ENCODE measurements at places on chromosomes 12 and 14.
A peak's percentile ranks its signal among the peaks of the same experiment; 100 is the strongest.

DNA sequence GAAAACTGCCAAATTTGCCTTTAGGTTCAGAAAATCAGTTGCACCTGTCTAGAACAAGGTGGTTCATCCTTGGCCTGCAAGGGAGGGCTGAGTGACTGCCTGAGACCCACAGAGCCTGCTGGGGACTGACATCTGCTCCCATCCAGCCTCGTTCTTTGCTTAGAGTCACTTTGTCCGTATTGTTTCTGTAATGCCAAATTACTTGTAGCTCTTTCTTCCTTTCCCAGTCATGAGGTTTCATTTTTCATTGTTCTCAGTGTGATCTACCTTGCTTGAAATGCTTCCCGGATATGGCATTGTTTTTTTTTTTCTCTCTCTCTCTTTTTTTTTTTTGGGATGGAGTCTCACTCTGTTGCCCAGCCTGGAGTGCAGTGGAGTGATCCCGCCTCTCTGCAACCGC, 21.3 kb downstream of the TSPAN9 start:
- DNase-seq, result no peak

GRCh38 chr12:90951432-90952105, 3.4 kb downstream of the CCER1 start:
- no peak for DNase-seq

DNA sequence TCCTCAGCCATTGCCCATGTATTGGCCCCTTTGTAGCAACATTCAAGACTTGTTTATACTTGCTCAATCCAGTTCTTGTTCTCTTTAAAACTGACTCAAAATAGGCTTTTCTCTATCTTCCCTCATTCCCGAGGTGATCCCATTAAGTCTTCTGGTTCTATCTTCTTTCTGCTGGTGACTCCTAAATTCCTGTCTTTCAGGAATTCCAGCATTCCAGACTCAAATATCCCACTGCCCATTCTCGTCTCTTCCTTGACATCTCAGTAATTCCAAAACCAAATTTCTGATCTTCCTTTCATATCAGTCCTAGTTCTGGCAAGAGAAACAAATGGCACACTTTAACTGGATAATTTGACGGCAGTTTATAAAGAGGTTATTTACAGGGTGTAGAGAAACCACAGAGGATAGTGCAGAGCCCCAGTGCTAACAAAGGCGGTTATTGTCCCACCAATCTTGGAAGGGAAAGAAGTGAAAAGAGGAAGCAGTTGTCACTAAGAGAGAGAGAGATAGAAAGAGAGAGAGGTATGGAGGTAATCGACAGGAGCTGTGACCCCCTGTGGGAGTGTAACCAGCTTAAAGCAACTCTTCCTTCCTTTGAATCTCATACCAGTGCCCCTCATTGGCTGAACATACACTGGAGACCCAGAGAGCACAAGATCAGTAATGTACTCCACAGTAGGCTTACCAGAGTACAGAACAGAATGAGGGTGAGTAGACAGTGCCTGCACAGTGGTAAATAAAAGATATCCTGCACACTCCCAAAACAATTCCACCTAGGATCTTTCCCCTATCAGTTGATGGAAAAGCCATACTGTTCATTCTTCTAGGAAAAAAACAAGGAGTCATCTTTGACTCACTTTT, 177.6 kb upstream of the LMNTD1 start:
- no peak for DNase-seq

GRCh38 chr12:97745406-97746101, 282.9 kb downstream of the RMST start:
- DNase-seq, result no peak

DNA sequence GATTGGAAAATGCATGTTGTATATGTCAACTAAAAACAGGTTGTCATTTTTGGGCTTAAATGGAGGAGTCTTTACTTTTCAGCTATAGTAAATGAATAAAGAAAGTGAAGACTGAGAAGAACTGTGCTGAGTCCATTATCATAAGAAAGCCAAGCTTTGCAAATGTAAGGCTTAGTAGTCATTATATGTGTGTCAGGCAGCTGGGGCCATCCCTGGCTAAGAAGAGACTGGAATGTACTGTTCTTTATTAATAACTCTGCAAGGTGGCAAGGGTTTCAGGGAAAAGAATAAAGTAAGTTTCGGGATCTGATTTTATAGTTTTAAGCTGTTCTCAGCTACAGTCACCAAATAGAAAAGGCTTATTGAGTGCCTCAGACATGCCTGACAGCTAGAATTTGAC, 48.7 kb downstream of the SRGAP1 start:
- no peak for DNase-seq

DNA sequence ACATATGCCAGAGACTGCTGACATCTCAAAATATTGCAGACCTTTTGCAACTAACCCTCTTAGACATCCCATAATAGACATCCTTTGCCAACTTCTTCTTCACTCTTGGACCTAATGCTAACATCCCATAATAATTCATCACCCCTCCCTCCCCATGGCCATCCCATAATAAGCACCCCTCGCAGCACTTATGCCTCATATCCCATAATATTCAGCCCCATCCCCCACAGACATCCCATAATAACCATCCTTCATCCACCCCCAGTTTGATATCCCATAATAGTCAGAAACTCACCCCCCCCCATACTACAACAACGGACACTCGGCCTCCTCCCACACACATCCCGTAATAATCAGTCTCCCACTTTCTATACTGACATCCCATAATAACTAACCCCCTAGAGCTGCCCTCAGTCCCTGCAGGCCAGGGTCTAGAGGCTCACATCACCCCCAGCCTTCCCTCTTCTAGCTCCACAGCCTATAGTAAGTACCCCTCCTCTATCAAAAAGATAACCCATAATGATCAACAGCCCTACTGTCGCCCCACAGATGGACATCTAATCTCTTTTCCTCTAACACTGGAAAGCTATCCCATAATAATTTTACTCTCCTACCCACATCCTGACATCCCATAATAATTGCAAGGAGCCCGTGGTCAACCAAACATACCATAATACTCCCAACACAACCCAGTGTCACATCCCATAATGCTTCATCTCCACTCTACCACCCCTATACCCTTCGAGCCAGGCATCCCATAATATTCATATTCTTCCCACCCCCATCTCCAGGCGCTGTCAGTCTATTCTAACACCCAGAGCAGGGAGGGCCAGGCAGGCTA, 792 bp upstream of the CHD4 start:
- peak; percentile 76 for DNase-seq

GRCh38 chr12:69679119-69679518, 20.0 kb downstream of the BEST3 start:
- DNase-seq, result no peak

DNA sequence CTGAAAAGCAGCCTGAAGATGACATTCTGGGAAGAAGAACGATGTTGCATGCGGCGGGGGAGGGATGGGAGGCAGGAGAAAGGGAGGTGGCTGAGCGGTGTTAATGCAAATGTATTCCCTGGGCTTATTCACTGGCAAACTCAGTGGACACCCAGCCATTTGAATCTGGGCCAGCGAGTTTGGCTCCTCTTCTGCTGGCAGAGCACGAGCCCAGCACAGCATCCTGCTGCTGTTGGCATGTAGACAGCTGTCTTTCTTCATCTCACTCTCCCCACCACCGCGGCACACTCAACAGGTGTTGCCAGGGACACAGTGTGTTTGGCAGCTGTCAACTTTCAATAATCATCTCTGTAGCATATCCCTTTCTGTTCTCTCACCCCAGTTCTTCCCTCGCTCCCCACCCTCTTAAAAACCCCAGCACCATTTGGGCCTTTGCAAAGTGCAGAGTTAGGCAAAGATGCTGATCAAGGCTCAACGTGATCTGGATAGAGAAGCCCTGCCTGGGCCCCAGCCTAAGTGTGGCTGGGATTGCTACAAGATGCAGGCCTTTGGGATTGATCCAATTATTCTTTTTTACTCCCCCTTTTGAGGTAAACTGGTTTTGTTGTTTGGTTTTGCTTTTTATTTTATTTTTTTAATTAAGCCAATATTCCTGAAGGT, 131.9 kb downstream of the EXOC5 start:
- peak; percentile 67 for DNase-seq

- no peak for DNase-seq
These were observed 12.1 kb downstream of the SYNE3 start for GRCh38 chr14:95504135-95505029.

- DNase-seq, result no peak
These were observed 186.9 kb downstream of the EMP1 start for GRCh38 chr12:13383379-13383778.

- DNase-seq, result no peak
These were observed 980 bp downstream of the INTS13 start for GRCh38 chr12:26936559-26937442.

- DNase-seq, result no peak
These were observed 19.4 kb downstream of the A2ML1 start for GRCh38 chr12:8841778-8842177.

DNA sequence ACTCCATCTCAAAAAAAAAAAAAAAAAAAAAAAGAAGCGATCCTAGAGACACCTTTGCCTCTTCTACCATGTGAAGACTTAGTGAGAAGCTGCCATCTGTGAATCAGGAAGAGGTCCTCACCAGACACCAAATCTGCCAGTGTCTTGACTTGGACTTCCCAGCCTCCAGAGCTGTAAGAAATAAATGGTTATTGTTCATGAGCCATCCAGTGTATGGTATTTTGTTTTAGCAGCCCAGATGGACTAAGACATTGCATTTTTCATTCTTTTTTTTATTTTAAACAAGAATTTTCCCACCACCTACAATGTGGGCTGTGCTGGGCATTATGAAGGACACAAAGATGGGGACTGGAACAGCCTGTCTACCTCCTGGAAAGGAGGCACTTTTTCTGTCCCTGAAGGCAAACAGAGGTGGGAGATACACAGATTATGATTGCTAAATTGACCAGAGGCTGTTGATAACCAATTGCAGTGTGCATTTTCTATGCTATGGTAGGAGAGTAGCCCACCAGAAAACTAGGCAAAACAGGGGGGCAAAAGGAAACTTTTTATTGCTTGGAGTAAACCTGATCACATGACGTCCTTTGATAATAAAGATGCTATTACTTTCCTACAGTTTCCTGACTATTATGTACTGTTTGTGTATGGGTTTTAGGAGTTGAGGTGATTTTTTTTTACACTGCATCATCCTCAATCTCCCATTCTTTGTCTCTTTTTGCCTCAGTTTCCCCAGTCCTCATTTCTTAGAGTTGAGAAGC, 2.8 kb upstream of the C12orf43 start:
- no peak for DNase-seq

DNA sequence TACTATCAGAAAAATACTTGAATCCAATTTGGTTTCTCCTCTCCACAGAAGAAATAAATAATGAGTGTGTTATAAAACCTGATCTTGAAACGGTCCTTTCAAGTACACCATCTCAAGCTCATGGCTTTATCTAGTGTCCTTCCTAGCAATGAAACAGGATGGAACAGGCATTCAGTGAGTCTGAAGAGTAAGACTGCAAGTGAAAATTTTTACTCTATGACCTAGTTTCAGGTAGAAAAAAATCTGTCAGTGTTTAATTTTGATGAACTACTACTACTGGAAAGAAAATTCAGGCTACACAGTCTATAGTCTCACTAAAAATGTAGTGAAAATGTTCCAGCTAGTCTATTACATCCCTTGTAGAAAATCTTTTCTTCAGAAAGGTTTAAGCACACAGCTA, 7.7 kb downstream of the CBX5 start:
- no peak for DNase-seq

- no peak for DNase-seq
These were observed 8.7 kb upstream of the RNASE4 start for GRCh38 chr14:20675669-20676068.

DNA sequence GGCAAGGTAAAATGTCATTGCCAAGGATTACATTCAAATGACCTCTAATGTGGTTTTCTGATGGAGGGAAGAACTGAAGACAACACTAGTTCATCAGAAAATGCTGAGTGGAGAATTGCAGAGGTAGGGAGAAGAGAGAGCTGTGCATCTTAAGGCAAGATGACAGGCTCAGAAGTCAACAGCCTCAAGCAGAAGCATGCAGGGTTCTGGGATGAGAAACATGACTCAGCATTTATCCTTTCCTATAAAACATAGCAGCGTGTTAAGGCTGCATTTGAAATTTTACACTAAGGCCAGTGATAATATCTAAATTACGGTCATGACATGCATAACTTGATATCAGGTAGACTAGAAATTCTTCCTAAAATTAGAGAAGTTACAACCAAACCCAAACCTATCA, 53.7 kb upstream of the DYRK2 start:
- no peak for DNase-seq

GRCh38 chr12:29518407-29518806, 20.9 kb upstream of the OVCH1 start:
- DNase-seq, result no peak

DNA sequence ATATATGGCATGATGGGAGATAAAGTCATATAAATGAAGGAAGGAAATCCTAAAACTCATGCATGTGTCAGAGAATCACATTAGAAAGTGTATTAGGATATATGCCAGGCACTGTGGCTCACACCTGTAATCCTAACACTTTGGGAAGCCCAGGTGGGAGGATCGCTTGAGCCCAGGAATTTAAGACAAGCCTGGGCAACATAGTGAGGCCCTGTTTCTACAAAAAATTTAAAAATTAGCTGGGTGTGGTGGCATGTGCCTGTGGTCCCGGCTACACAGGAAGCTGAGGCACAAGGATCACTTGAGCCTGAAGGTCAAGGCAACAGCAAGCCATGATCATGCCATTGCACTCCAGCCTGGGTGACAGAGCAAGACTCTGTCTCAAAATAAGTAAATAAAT, 130.3 kb upstream of the ARID2 start:
- DNase-seq, result no peak

GRCh38 chr12:101174541-101174940, 35.5 kb downstream of the SLC5A8 start:
- no peak for DNase-seq

- peak; percentile 75 for DNase-seq
These were observed 19.9 kb downstream of the HRK start for GRCh38 chr12:116861320-116861719.

All from left hindlimb (tissue), 1 donor.